ENCODE measurements at places on chromosomes 7 and 10.

DNA sequence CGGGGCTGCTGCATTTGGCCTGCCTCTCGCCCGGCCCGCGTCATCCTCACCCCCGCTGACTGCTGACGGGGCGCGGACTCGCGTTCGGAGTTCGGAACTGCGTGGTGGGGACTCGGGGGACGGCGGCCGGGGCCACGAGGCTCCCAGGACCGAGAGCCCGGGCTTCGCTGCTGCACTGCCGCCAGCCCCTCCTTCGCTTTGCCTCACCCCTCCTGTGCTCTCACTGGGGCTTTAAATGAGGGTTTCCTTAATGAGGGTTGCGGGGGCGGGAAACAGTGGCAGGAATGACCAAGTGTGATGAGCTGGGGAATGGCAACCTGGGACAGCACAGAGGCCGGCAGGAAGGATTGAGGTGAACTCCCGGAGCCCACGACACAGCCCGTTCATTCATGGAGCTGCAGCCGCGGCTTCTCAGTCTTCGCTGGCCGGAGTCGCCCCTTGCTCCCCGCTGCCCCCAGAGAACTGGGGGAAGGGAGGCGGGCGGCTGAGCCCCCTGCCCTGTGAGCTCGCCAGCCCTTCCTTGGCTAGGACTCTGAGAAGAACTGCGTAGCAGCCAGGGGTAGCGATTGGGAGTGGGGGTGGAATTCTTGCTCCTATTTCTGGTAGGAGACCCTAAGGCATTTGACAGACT lies 1.5 kb upstream of the LRRC4 start:
- no peak for DNase-seq

- no peak for DNase-seq
Observed at GRCh38 chr10:26357203-26357602, 80.9 kb upstream of the APBB1IP start.

GRCh38 chr10:75613685-75614504 lies 182.5 kb downstream of the LRMDA start:
- DNase-seq = no peak

- DNase-seq = no peak
Observed at GRCh38 chr7:36057323-36057722, 95.7 kb upstream of the EEPD1 start.

- DNase-seq = no peak
Observed at GRCh38 chr10:3806603-3807002, 21.6 kb upstream of the KLF6 start.

GRCh38 chr7:55056577-55057480 lies 38.0 kb downstream of the EGFR start:
- DNase-seq = no peak

Data from activated CD4-positive, alpha-beta T cell treated with anti-CD3 and anti-CD28 coated beads for 24 hours (primary cell).